Prostate gland (tissue), 2 donors: ENCODE measurements at places on chromosomes 11 and 22.

- DNase-seq: no peak
- H3K4me3 ChIP-seq: no peak overlapping the region
- H3K27me3 ChIP-seq: no peaks in the 10 kb centered on the region
- no peak overlapping the region for H3K27ac ChIP-seq
- no peaks in the 10 kb centered on the region for H3K4me1 ChIP-seq
These were observed 13.7 kb downstream of the MS4A13 start for GRCh38 chr11:60528934-60529333.

GRCh38 chr11:83483808-83484207 is 197.6 kb upstream of the CCDC90B start:
- no peaks in the 10 kb centered on the region for H3K36me3 ChIP-seq
- no peak overlapping the region for H3K4me3 ChIP-seq
- no peak overlapping the region for H3K27ac ChIP-seq
- H3K4me1 ChIP-seq: no peaks in the 10 kb centered on the region
- H3K27me3 ChIP-seq: no peaks in the 10 kb centered on the region
- no peak for DNase-seq

- no peak overlapping the region for H3K27ac ChIP-seq
- H3K4me1 ChIP-seq: no peaks in the 10 kb centered on the region
- H3K36me3 ChIP-seq: no peaks in the 10 kb centered on the region
- H3K27me3 ChIP-seq: no peaks in the 10 kb centered on the region
- DNase-seq: no peak
- no peak overlapping the region for H3K4me3 ChIP-seq
These were observed 157.7 kb downstream of the MAML2 start for GRCh38 chr11:96185220-96185768.

- H3K36me3 ChIP-seq: no peaks in the 10 kb centered on the region
- H3K4me1 ChIP-seq: peaks cover 5% of the 10 kb centered on the region
- no peaks in the 10 kb centered on the region for H3K27me3 ChIP-seq
- no peak overlapping the region for H3K4me3 ChIP-seq
- H3K27ac ChIP-seq: no peak overlapping the region
- no peak for DNase-seq
These were observed 1.9 kb downstream of the SEPTIN5 start for GRCh38 chr22:19716041-19716828.

GRCh38 chr11:3894128-3894731 is 38.8 kb downstream of the STIM1 start:
- H3K4me1 ChIP-seq: no peaks in the 10 kb centered on the region
- H3K4me3 ChIP-seq: no peak overlapping the region
- H3K27me3 ChIP-seq: no peaks in the 10 kb centered on the region
- no peaks in the 10 kb centered on the region for H3K36me3 ChIP-seq
- DNase-seq: no peak
- no peak overlapping the region for H3K27ac ChIP-seq

GRCh38 chr22:18096823-18097222 is 13.8 kb upstream of the TUBA8 start:
- H3K4me1 ChIP-seq: no peaks in the 10 kb centered on the region
- H3K4me3 ChIP-seq: no peak overlapping the region
- H3K27ac ChIP-seq: no peak overlapping the region
- no peak for DNase-seq
- no peaks in the 10 kb centered on the region for H3K27me3 ChIP-seq

DNA sequence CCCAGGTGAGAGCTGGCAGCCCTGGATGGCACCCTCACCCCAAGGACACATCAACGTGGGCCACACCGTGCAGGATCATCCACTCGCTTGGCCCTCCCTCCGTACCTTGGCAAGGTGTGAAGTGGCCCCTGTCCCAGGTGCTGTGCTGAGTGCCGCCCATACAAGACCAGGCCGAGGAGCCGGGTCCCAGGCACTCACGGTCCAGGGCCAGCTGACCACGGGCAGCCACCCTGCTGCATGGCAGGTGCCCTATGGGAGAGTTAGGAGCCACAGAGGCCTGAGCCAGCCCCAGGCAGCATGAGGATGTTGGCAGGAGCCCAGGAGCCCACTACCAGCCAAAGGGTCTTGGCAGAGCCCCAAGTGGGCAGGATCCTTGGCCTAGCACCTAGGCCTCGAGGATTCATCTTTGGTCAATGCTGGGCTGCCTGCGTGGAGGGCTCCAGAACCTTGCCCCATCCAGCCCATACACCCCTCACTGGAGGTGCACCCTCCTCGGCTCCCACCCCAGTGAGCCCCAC is 19.6 kb downstream of the RTN4R start:
- no peaks in the 10 kb centered on the region for H3K27me3 ChIP-seq
- no peaks in the 10 kb centered on the region for H3K36me3 ChIP-seq
- no peak for DNase-seq
- peaks cover 2% of the 10 kb centered on the region for H3K4me1 ChIP-seq
- no peak overlapping the region for H3K4me3 ChIP-seq

GRCh38 chr11:44624761-44625221 is 59.3 kb downstream of the CD82 start:
- H3K27me3 ChIP-seq: no peaks in the 10 kb centered on the region
- no peak overlapping the region for H3K4me3 ChIP-seq
- H3K4me1 ChIP-seq: no peaks in the 10 kb centered on the region
- DNase-seq: peak; percentile 1
- H3K27ac ChIP-seq: no peak overlapping the region

- H3K36me3 ChIP-seq: no peaks in the 10 kb centered on the region
- no peak overlapping the region for H3K4me3 ChIP-seq
- H3K4me1 ChIP-seq: no peaks in the 10 kb centered on the region
- H3K27ac ChIP-seq: no peak overlapping the region
These were observed 51.6 kb upstream of the NFRKB start for GRCh38 chr11:129946965-129947364.

GRCh38 chr11:4539603-4540219 is 5.3 kb upstream of the OR52M1 start:
- peak; percentile 57 for DNase-seq
- no peaks in the 10 kb centered on the region for H3K36me3 ChIP-seq
- no peak overlapping the region for H3K4me3 ChIP-seq
- no peak overlapping the region for H3K27ac ChIP-seq

DNA sequence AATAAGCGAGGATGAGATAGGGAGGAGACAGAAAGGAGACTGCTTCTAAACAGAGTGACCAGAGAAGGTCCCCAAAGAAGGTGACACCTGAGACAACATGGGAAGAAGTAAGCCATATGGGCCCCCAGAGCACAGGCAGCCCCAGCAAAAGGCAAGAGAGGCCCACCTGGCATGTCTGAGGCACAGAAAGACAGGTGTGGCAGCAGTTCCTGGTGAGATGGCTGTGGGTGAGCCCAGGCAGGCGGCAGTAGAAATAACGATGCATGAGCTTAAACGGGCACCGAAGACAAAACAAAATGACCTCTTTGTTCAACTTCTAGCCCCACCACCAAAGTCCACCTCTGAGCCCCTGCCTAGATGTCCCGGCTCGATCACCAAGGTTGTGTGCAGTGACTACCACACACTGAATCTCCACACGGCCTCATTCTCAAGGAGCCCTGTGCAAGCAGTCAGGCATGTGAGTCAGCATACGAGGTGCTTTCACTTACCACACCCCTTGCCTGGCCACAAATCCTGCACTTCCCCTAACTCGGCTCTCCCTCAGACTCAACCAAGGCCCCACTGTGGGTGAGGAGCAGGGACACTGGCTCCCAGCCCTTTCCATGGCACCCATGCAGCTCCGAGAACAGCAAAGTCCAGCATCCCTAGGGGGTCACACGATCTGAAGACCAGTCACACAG is 77.6 kb downstream of the PACSIN2 start:
- no peaks in the 10 kb centered on the region for H3K27me3 ChIP-seq
- DNase-seq: no peak
- H3K27ac ChIP-seq: peak overlapping the region; percentile 93
- H3K36me3 ChIP-seq: no peaks in the 10 kb centered on the region

DNA sequence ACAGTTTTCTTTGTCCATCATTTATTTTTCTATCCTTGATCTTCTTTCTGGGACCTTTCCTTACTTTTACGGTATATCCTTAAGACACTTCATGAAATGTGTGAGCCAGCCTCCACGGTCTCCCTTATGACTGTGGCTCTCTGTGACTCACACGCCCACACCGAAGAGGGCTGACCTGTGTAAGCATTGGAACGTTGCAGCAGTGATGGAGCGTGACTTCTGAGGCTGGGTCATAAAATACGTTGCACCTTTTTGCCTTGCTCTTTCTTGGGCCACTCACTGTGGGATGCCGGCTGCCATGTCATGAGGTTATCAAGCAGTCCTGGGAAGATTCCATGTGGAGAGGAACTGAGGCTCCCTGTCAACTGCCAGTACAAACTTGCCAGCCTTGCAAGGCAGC is 96.3 kb upstream of the RAB1B start:
- H3K27me3 ChIP-seq: no peaks in the 10 kb centered on the region
- no peaks in the 10 kb centered on the region for H3K36me3 ChIP-seq
- H3K4me1 ChIP-seq: no peaks in the 10 kb centered on the region
- no peak overlapping the region for H3K27ac ChIP-seq

- no peaks in the 10 kb centered on the region for H3K36me3 ChIP-seq
- H3K4me1 ChIP-seq: no peaks in the 10 kb centered on the region
- no peak overlapping the region for H3K27ac ChIP-seq
- H3K4me3 ChIP-seq: no peak overlapping the region
These were observed 112.2 kb downstream of the TEAD1 start for GRCh38 chr11:12786450-12786849.

GRCh38 chr11:134640536-134640935 is 228.5 kb upstream of the B3GAT1 start:
- no peaks in the 10 kb centered on the region for H3K4me1 ChIP-seq
- H3K36me3 ChIP-seq: no peaks in the 10 kb centered on the region
- DNase-seq: no peak
- H3K27me3 ChIP-seq: no peaks in the 10 kb centered on the region
- no peak overlapping the region for H3K4me3 ChIP-seq
- H3K27ac ChIP-seq: no peak overlapping the region

GRCh38 chr22:34687116-34687515 is 378.8 kb upstream of the ISX start:
- H3K36me3 ChIP-seq: no peaks in the 10 kb centered on the region
- H3K27me3 ChIP-seq: no peaks in the 10 kb centered on the region
- H3K4me1 ChIP-seq: no peaks in the 10 kb centered on the region
- no peak overlapping the region for H3K4me3 ChIP-seq

DNA sequence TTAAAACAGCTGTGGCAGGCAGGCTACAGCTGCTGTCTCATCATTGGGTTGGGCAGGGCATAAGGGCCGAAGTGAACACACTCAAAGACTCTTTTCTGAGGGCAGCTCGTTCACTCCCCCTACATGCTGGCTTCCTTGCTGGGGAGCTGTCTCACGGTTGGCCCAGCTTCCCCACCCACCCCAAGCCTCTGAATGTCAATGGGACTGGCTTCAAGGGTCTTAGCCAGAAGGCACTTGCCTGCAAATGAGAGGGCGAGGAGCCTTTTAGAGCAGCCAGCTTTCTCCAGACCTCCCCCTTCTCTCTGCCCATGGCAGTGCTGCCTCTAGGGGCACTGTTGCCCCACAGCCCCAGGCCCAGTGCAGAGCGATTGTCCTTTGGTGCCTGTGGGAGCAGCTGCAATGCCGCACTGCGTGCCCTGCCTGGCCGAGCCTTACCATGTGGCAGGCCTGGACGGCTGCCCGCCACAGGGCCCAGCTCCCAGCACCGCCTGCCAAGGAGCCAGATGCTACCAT is 94.7 kb upstream of the RASSF10 start:
- no peaks in the 10 kb centered on the region for H3K4me1 ChIP-seq
- H3K27me3 ChIP-seq: no peaks in the 10 kb centered on the region
- no peaks in the 10 kb centered on the region for H3K36me3 ChIP-seq

DNA sequence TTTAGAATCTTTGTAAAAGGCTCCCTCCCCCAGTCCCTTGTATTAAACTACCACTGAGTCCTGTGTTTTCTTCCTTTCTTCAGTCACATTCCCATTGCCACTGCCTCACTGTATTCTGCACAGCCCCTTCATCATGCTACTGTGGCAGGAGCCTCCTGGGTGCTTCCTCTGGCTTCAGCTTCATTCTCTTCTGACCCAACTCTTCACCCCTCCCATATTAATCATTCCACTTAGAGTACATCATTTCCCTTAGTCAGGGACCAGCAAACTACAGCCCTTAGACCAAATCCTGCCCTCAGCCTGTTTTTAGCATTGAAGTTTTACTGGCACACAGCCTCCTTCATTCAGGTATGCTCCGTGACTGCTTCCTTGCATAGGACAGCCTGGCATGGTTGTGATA is 127.7 kb upstream of the MTNR1B start:
- no peak overlapping the region for H3K4me3 ChIP-seq
- DNase-seq: no peak
- no peaks in the 10 kb centered on the region for H3K27me3 ChIP-seq
- H3K36me3 ChIP-seq: no peaks in the 10 kb centered on the region
- H3K27ac ChIP-seq: no peak overlapping the region

DNA sequence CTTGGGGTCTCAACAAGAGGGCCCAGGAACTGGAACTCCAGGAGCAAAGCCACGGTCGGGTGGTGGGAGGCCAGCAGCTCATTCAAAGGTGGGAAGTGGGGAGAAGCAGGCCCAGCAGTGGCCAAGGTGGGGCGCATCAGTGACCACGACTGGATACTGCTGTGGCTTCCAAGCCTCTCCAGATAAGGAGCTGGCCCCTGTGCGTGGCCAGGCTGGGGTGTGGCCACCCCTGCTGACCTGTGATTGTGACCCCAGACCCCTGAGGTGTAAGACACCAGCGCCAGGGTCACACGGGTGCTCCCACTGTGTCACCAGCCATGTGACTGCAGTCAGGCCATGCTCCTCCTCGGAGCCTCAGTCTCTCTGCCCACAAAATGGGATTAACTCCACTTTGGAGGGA is 20.3 kb downstream of the A4GALT start:
- H3K27ac ChIP-seq: peak overlapping the region; percentile 76
- DNase-seq: no peak
- H3K36me3 ChIP-seq: no peaks in the 10 kb centered on the region
- no peak overlapping the region for H3K4me3 ChIP-seq
- no peaks in the 10 kb centered on the region for H3K4me1 ChIP-seq
- no peaks in the 10 kb centered on the region for H3K27me3 ChIP-seq

- no peaks in the 10 kb centered on the region for H3K36me3 ChIP-seq
- DNase-seq: no peak
- H3K4me3 ChIP-seq: no peak overlapping the region
- H3K4me1 ChIP-seq: no peaks in the 10 kb centered on the region
- H3K27me3 ChIP-seq: no peaks in the 10 kb centered on the region
These were observed 16.6 kb downstream of the TST start for GRCh38 chr22:37002633-37003032.

DNA sequence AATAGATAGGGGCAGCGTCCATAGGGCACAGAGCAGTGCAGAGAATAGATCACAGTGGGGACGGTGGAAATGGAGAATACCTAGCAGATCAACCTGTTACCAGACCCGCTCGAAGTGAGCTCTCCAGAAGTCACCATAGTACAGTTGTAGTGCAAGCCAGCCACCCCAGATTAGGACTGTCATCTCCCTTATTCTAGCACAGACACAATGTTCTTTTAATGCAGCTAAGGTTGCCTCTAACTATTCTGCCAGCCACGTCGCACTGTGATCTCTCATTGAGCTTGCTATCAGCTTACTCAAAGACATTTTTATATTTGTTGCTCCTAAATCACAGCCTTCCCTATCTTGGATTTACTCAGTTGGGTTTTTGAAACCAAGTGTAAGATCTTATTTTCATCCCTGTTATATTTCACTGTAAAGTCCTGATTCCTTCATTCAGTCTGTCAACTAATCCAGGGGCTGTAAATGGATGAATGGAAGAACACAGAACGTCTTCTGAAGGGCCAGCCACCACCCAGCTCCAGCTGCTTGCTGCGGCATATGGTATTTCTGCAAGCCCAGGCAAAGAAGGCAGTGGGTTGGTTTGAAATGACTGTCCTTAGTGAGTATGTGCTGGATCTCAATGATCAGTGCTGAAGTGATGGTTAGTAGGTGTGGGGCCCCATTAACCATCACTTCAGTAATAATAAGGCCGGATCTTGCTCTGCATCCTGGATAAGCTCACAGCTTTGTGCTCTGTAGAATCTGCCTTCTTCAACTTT is 3.4 kb downstream of the PARVA start:
- no peak overlapping the region for H3K4me3 ChIP-seq
- no peak for DNase-seq
- H3K27ac ChIP-seq: peak overlapping the region; percentile 21
- H3K4me1 ChIP-seq: no peaks in the 10 kb centered on the region
